ENCODE measurements at places on chromosomes 7 and 10. TPM values are rescaled to one million over a fixed set of nuclear protein-coding genes. Genes with fewer than 3 reads are reported as not detected.

DNA sequence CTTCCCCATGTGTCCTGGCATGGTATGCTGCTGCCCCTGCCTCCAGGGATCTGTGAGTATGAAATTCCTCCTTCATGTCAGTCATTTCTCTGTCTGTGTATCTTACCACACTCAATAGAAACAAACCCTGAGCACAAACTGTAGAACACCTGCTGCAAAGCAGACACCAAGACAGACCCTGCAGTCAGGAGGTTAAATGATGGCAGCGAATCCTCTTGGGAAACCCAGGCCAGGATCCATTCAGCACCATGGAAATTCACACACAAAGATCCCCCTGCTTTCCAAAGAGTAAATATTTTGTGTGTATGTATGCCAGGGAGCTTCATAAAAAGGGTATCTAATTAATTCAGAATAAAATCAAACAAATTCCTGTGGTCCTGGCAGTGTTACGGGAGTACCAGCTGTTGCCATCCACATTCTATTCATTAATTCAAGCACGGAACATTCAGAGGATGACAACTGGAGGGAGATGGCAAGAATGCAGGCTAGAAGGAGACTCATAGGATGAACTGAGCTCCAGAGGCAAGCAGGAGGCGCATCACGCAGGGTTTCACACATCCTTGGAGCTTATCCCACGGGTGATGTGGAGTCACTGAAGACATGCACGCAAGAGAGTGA is 14.8 kb downstream of the ITIH5 start:
- peaks cover 9% of the 10 kb centered on the region for H3K27me3 ChIP-seq
- H3K4me1 ChIP-seq = no peaks in the 10 kb centered on the region
- no peak overlapping the region for H3K27ac ChIP-seq
- H3K36me3 ChIP-seq = no peaks in the 10 kb centered on the region
- no peak overlapping the region for H3K4me3 ChIP-seq

- H3K4me1 ChIP-seq = peaks cover 37% of the 10 kb centered on the region
- peak; percentile 28 for DNase-seq
- no peak overlapping the region for H3K4me3 ChIP-seq
Observed at GRCh38 chr7:116588225-116588624, 63.4 kb downstream of the CAV1 start.

Gene OR9A2
- not detected for total RNA-seq

Gene SORBS1
- total RNA-seq = 0.56 TPM

DNA sequence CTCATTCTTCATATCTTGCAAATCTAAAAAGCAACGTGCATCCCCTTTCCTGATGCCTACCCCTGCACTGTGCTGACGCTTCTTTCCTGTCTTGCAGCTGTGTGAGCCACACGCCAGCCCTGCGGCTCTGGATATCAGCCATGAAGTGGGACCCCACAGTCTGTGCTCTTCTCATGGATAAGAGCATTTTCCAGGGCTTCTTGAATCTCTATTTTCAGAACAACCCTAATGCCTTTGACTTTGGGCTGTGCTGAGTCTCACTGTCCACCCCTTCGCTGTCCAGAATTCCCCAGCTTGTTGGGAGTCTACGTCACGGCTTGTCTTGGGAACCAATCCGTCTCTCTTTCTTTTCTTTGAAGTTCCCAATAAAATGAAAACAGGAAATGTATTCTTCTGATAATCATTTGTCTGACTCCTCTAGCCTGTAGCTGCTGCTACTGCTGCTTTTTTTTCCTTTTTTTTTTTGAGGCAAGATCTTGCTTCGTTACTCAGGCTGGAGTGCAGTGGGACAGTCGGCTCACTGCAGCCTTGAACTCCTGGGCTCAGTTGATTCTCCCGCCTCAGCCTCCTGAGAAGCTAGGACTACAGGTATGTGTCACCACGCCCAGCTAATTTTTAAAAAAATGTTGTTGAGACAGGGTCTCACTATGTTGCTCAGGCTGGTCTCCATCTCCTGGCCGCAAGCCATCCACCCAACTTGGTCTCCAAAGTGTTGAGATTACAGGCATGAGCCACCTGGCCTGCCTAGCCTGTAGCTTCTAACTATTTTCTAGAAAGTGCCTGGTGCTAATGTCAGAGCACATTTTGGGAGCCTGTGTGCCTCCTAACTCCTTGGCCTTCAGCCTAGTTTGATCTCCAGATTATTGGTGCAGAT is 30.3 kb downstream of the GSTO2 start:
- peaks cover 17% of the 10 kb centered on the region for H3K36me3 ChIP-seq
- H3K27me3 ChIP-seq = no peaks in the 10 kb centered on the region
- H3K4me1 ChIP-seq = peaks cover 34% of the 10 kb centered on the region
- no peak for DNase-seq
- no peak overlapping the region for H3K27ac ChIP-seq

DNA sequence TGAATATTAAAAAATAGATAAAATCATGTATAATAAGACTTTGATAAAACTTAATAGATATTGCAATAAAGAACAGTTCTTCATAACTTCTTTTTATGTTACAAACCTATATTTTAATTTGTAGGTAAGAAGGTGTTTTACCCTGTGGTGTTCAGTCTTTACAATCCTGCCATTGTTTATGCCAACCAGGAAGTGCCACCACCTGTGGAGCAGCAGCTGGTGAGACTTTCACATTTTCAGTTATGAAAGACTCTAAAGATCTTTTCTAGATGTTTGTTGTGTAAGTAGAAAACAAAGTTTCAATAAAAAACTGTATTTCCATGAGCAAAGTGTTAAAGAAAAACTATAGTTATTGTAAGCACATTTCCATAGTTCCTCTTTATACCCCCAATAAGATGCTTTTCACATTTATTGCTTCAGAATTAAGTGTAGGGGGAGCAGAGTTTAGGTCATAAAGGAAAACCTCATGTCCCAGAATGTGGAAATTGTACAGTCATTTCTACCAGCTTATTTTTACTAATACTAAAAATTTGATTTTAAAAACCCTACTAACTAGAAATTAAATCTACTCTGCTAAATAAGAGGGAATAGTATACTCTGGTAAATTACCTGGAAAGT is 28.7 kb downstream of the CSGALNACT2 start:
- no peak overlapping the region for H3K4me3 ChIP-seq
- no peaks in the 10 kb centered on the region for H3K27me3 ChIP-seq
- peaks cover 28% of the 10 kb centered on the region for H3K4me1 ChIP-seq
- no peak for DNase-seq

DNA sequence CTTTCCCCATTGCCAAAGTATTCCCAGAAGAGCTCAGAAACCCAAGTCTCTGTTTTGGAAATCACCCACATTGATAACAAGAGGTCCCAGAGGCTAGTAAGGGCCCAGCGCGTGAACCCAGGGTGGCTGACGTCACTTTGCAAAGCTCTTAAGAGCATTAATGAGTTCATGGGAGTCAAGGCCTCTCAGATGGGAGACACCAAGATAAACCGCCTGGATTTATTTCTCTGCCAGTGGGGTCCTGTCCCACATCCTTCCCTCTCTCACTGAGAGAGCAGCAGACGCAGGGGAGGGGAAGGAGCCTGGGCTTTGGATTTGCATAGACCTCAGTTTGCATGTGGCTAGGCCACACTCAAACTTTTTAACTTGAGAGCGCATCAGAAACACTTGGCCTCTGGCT is 184.8 kb upstream of the PDE1C start:
- no peaks in the 10 kb centered on the region for H3K36me3 ChIP-seq
- no peak overlapping the region for H3K27ac ChIP-seq
- H3K4me3 ChIP-seq = no peak overlapping the region

- H3K4me3 ChIP-seq = no peak overlapping the region
- no peak for DNase-seq
- peaks cover 8% of the 10 kb centered on the region for H3K4me1 ChIP-seq
- peaks cover 17% of the 10 kb centered on the region for H3K36me3 ChIP-seq
- H3K27ac ChIP-seq = no peak overlapping the region
Observed at GRCh38 chr7:128025819-128026218, 5.4 kb downstream of the LRRC4 start.

GRCh38 chr10:77290528-77291155 is 347.0 kb downstream of the KCNMA1 start:
- H3K36me3 ChIP-seq = no peaks in the 10 kb centered on the region
- no peak overlapping the region for H3K27ac ChIP-seq
- DNase-seq = no peak
- H3K4me3 ChIP-seq = no peak overlapping the region
- H3K4me1 ChIP-seq = no peaks in the 10 kb centered on the region

Data from activated CD4-positive, alpha-beta T cell treated with anti-CD3 and anti-CD28 coated beads, Interleukin-2, amount 10 ng/mL, durations not matched to agents 7 days and 5 days (primary cell).